ENCODE measurements at places on chromosomes 4 and X.

DNA sequence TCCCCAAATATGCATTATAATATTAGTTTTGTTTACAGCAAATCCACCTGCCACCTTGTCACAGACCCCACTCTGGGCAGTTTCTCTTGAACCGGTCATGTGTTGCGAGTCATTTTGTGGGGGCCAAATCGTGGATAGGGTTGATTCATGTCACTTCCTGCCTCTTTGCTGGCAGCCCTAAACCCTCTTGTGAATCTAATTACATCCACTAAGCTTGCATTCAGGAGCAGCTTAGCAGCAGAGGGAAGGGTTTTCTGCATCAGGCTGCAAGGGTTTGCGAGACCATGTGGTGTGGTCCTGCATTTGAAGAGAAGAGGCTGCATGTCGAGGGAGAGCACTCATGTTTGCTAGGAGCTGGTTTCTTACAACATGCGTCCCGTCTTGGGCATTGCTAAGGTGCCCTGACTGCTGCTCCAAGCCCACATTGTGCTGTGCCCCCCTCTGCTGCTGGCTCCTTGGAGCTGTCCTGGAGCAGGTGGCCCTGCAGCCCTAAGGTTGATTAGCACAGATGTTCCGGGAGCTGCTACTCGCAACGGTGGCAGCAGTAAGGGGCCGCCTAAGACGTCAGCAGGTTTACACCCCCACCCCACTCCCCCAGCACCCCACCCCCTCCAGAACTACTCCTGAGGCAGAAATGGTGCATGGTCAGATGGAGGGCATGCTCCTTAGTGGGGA, 88.9 kb upstream of the CLDN34 start:
- DNase-seq, result no peak

- no peak for DNase-seq
These were observed 42.2 kb upstream of the NKRF start for GRCh38 chrX:119648421-119648775.

GRCh38 chr4:118969359-118969758, 80.7 kb downstream of the SYNPO2 start:
- no peak for DNase-seq

DNA sequence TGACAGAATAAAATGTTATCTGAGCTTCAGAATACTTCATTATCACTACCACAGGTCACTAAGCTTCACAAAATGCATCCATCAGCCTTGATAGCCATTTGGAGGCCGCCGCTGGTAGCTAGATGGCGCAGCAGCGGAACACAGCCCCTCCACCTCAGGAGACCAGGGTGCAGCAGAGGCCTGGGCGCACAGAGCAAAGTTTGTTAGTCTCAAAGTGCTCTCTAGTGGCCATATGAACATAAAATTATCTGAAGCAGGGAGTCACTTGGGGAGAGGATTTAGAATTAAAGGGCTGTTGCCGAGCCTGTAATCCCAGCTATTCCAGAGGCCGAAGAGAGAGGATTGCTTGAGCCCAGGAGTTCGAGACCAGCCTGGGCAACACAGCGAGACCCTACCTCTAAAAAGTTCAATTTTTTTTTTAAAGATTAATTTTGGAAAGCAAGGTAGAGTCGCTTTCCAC, 8.1 kb upstream of the DCTD start:
- DNase-seq, result peak; percentile 72

GRCh38 chrX:68761086-68761485, 67.7 kb upstream of the EFNB1 start:
- DNase-seq, result no peak

DNA sequence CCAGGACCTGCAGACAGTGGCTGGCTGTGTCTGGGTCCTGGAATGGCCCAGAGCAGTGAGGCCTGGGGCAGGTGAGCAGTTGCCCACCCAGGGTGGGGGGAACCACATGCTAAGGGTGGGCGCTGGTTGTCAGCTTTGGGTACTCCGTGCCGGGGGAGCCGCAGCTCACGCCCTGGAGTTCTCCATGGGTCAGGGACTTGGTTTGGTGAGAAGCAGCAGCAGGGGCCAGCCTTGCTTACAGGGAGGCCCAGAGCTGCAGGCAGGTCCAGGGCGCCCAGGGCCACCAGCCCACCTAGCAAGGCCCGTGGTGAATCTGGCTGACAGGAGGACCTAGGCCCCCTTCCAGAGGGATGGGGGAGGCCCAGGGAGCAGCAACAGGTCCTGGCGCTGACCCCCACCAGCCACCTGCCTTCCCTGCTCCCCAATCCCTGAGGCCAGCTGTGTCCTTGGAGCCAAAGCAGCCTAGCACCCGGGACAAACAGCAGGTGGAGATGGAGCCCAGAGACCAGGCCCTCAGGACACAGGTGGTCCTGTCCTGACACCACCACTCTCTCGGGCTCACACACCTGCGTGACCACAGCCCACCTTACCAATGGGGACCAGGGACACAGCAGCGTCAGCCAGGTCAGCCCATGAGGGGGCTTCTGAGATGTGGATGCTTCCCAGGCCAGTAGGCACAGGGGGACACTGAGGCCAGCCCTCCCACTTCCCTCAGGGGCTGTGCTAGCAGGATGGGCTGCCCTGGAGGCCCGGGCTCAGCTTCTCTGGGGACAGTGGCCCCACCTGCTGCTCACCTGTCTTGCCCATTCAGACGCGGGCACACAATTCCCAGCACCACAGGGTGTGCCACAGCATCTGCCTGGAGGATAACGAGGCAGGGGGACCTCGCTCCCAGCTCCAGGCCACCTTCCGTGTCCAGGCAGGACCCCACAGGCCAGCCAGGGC, 3.5 kb downstream of the MXD4 start:
- DNase-seq, result no peak

DNA sequence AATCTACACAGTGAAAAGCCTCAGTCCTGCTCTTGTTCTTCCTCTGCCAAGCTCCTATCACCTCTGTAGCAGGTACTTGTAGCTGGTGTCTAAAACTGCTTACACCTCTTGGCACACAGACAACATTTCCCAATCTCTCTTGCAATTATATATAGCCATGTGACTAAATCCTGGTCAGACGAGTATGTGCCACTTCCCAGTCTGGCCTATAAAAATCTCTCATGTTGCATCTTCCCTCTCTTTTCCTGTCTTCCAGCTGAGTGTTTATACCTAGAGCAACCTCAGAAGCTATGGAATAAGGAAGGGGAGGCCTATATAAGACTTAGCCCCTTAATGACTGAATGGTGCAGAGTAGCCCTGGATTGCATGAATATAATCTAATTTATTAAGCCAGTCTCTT, 105.8 kb downstream of the RNF150 start:
- DNase-seq, result no peak

- no peak for DNase-seq
These were observed 43.7 kb downstream of the SULT1E1 start for GRCh38 chr4:69816236-69816635.

DNA sequence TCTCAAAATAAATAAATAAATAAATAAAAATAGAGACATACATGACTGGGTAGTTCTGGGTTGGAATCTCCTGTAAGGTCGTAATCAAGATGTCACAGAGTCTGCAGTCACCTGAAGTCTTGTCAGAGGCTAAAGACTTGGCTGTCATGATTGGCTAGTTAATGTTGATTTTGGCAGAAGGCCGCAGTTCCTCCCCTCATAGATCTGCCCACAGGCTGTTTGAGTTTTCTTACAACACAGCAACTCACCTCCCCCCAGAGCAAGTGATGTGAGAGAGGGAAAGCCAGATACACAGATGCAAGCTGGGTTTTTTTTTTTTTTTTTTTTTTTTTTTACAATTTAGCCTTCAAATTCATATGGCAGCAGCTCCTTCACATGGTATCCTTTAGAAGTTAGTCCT, 36.4 kb upstream of the BMPR1B start:
- no peak for DNase-seq

GRCh38 chr4:41146196-41146595, 68.1 kb downstream of the APBB2 start:
- DNase-seq, result no peak

DNA sequence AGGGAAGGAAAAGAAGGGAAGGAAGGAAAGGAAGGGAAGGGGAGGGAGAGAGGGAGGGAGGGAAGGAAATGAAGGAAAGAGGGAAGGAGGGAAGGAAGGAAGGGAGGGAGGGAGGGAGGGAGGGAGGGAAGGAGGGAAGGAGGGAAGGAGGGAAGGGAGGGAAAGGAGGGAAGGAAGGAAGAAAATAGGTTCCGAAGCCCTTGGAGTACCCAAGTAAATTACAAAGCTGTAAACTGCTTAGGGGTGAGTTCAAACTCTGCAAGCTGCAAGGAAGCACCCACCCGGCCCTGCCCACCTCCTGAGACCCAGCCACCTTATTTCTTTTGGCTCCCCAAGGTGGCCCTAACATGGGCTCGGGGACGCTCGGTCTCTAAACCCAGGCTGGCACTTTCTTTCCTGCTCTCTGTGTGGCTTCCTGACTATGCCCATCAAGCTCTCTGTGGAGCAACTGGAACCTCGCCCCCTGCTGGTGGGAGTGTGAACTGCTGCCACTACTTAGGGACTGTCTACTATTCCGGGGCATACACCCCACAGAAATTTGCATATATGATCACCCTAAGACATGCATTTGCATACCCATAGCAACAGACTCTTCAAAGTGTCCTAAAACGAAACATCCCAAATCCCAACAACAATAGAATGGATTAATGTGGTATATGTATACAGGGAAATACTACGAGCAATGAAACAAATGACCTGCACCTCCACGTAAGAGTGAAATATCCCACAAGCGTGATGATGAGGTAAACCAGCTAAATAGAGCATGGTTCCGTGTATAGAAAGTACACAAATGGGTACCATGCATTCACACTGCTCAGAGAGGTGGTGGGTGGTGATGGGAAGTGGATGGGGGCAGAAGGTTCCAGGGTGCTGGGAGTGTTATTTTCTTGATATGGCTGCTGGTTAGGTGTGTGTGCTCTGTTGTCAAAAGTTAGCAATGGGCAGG, 151.7 kb upstream of the TBL1X start:
- DNase-seq, result peak; percentile 78

DNA sequence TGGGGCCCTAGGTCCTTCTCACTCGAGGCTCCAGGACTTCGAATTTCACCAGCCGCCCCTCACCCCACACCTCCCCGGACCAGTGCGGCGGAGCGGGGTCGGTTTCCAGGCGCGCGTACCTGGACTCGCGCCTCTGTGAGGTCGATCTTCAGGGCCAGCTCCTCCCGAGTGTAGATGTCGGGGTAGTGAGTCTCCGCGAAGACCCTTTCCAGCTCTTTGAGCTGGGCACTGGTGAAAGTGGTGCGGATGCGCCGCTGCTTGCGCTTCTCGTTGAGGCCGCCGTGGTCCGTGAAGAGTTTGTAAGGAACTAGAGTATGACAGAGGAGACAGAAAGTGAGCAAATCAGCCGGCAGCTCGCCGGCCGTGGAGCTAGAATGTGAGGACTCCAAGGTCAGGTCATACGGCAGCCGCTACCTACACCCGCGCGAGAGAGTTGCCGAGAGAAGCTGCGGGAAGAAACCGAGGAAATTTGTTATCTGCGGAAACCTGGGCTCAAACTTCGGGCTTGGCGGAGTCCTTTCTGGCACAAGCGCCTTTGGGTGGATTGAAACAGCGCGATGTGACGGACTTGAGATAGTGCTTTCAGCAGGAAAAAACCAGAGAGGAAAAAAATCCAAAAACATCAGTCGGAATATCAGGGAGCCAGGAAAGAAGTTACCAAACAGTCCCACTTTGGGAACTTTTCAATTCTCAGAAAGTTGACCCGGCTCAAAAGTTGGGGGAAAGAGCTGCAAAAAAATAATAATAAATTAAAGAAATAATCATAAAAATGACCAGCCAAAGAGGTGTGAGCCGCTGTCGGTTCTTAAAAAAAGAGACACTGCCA, 1.1 kb downstream of the PHOX2B start:
- DNase-seq, result no peak

DNA sequence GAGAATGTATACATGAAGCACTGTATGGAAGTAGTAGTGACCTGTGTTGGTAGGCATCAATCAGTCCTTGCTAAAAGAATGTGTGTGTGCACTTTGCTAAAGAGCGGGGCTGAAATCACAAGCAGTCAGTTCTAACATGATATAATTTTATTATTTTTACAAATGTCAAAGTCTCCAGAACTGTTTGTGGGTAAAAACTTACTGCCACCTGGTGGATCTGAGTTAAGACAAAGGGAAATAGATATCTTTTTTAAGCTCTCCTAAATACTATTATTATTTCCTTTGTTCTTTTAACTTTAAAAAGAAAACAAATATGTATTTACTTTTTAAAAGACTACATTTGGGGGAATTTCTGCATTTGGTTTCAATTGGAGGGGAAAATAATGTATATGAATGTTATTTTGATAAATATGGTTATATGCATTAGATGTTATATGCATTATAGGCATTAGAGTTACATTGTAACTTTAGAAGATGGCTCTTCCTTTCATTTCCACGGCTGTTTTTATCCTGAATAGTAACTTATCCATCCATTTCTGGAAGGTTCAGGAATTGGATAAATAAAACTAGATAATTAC, 7.8 kb upstream of the CLOCK start:
- peak; percentile 54 for DNase-seq

GRCh38 chr4:89301003-89301402, 6.6 kb downstream of the GPRIN3 start:
- DNase-seq, result peak; percentile 38

- DNase-seq, result no peak
These were observed 139.9 kb downstream of the HDX start for GRCh38 chrX:84362184-84362838.

DNA sequence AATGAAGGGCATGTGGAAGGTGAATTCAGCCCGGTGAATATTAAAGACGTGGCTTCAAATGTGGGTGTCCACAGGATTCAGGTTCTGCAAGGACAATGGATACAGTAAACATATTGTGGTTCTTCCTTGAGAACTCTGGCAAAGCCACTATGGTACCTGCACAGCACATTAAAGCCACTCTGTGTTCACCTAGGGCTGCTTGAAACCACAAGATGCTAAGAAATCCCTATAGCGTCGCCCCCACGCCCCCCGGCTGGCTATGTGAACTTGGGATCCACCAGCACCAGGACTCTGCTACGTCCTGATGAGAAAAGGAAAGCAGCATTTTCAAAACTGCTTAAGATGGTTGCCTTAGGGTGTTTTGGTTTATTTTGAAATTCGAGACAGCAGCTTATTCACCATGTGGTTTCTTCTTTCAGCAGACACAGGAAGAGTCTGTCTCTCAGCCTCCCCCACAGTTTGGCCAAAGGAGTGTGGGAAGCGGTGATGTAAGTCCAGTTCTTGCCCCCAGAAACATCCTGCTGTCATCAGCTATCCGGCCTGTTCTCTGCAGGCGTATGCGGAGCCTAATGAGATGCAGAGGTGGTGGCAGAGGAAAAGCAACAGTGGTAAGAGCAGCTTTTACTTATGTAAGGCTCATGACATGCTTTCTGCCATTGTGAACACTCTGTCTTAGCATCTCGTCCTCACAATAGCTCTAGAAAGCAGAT, 111.5 kb downstream of the AFAP1 start:
- peak; percentile 88 for DNase-seq
